Stromal cell of bone marrow (primary cell): ENCODE measurements at places on chromosomes 3 and 15.

DNA sequence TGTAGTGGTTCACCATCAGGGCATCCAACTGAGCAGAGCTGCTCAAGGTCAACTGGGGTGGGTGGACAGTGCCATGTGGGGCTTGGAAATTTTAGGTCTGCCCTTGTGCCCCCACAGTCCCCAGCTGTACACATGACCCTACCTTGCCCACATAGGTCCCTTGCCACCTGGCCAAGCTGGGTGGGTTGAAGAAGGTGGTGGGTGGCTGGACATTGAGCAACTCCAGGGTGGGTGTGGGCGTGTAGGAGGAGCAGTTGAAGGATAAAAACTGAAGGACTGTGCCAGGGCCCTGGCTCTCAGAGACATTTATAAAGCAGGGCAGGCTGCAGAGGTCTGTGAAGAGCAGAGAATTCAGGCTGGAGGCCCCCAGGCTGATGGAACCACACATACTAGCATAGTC, 568 bp downstream of the CDHR4 start:
- no peak for DNase-seq

GRCh38 chr15:33194237-33194636, 277 bp downstream of the FMN1 start:
- no peak for DNase-seq

DNA sequence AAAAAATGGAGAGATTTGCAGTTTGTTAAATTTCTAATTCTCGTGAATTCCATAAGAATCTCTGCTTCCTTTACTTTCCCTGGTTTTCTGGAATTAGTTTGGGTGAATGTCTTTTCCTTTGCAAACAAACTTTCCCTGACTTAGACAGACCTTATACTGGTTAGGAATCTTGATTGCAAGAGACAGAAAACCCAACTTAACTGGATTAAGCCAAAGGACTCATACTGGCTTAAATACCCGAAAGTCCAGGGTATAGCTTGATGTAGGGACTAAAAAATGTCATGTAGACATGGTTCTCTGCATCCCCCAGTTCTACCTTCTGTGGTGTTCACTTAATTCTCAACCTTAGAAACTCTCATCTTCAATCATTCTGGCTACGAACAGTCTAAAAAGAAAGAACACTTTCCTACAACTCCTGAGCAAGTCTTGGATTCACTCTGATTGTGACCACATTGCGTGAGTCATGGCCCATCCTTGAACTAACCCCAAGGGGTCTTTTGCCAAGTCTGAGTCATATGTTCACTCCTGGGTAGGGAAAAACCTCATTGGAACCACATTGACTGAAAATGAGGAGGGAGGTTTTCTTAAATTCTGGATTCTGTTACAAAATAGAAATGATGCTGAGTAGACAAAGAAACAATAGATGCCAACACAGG, 136.0 kb upstream of the DAZL start:
- DNase-seq = peak; percentile 88

GRCh38 chr3:5002174-5002870, 23.1 kb downstream of the BHLHE40 start:
- no peak for DNase-seq

GRCh38 chr3:126100634-126101301, 16.8 kb upstream of the SLC41A3 start:
- DNase-seq = peak; percentile 73

DNA sequence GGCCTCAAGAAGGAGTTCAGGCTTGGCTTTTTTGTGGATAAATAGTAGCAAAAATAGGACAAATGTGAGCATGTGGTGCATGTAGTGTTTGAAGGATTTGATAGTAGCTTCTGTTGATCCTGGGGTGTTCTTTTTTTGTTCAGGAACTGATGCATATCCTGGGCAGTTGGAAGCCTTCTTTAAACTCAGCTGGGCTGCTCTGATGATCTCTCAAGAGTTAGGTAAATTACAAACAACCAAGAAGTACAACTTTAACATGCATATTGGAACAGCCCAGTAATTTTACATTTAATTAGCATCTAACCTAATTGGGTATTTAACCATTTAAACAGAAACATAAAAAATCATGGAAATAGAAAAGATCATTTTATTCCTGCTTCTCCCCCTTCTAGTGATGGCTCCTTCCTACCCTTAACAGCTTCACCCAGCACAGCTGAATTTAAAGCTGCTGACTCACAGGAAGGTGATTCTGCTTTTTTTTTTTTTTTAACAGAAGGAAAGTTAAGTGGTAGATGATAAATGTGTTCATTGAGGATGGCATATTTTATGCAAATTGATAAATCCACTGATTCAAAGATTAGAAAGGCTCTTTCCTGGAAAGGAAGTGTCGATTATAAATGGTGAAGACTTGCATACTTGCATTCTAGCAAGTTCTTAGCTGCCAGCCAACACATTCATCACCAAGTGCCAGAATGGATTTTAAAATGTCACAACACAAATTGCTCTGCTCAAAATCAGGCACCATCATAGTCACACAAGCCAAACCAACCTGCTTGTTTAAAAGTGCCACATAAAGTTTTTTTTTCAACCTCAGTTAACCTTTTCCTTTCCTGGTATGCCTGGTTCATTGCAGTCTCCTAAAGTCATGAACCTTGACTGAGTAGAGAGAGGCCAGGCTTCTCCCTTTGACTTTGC, 20.0 kb downstream of the SLC35G2 start:
- no peak for DNase-seq

GRCh38 chr15:86917361-86917671, 837.6 kb downstream of the AGBL1 start:
- DNase-seq = no peak

- DNase-seq = no peak
These were observed 199.3 kb downstream of the MEIS2 start for GRCh38 chr15:36901012-36901411.

- no peak for DNase-seq
These were observed 8.0 kb downstream of the FBLN2 start for GRCh38 chr3:13556917-13557316.

GRCh38 chr3:77562089-77562488, 522.2 kb downstream of the ROBO2 start:
- no peak for DNase-seq

DNA sequence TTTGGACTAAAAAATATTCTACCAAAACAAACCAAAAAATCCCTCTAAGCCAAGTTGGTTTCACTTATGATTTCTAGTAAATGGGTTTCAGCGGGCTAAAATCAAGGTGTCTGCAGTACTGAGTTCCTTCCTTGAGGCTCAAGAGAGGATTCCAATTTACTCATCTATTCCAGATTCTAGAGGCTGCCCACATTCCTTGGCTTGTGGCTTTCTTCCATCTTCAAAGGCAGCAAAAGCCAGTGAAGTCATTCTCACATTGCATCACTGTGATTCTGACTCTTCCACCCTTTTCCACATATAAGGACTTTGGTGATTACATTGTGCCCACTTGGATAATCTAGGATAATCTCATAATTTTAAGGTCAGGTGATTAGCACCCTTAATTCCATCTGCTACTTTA, 48.1 kb downstream of the DPPA2 start:
- no peak for DNase-seq

GRCh38 chr3:34323517-34323916, 525.1 kb downstream of the PDCD6IP start:
- DNase-seq = no peak

- peak; percentile 55 for DNase-seq
These were observed 16.9 kb upstream of the SEMA4B start for GRCh38 chr15:90184119-90184785.

- no peak for DNase-seq
These were observed 271.0 kb downstream of the GABRG3 start for GRCh38 chr15:27241943-27242342.

GRCh38 chr3:119240101-119240590, 532 bp downstream of the B4GALT4 start:
- no peak for DNase-seq

GRCh38 chr3:42110631-42111030, 19.5 kb downstream of the TRAK1 start:
- no peak for DNase-seq

GRCh38 chr3:128174675-128175590, 21.7 kb downstream of the EEFSEC start:
- DNase-seq = no peak

GRCh38 chr3:124786511-124787241, 56.4 kb downstream of the UMPS start:
- no peak for DNase-seq

DNA sequence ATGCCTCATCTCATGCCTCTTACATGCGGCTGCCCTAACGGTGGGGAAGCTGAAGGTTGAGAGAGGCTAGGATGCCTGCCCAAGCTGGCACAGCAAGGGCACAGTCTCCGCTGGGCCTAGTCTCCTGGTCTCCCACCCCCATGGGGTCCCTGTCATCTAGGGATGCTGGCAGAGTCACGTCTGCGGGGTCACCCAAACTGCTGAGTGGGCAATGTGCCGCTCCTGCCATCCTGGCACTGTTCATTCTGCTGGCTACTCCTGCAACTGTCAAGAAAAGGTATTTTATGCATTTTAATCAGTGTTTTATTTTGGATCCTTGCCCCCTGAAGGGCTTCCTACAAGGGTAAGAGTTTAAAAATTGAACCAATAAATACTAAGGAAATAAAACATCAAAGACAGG, 12.8 kb downstream of the LINGO1 start:
- no peak for DNase-seq

- no peak for DNase-seq
These were observed 229.9 kb downstream of the NR2F2 start for GRCh38 chr15:96560246-96560895.

- DNase-seq = no peak
These were observed 28.9 kb upstream of the ESYT3 start for GRCh38 chr3:138405486-138405885.

GRCh38 chr3:101574388-101575112, 570 bp downstream of the PCNP start:
- DNase-seq = peak; percentile 24

DNA sequence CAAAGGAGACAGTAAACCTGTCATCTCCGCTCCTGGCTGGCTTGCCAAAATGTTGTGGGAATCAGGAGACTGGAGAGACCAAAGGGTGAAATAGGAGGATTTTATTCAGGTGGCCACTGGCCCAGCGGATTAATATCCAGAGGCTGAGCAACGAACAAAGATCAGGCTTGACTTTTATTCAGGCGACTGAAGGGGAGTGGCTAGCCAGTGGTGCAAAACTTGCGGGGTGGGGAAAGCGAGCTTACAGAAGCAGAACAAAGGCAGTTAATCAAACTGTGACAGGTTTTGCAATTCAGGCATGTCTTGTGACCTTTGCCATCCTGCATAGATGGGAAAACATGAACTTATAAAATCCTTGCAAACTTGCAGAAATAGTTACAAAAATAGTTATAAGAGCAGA, 19.8 kb upstream of the ACAD9 start:
- no peak for DNase-seq

- DNase-seq = no peak
These were observed 529.2 kb downstream of the TUSC7 start for GRCh38 chr3:117238806-117239205.

GRCh38 chr15:25706176-25706955, 156.8 kb downstream of the ATP10A start:
- no peak for DNase-seq

GRCh38 chr15:98548139-98548971, 100.0 kb upstream of the IGF1R start:
- DNase-seq = peak; percentile 83

DNA sequence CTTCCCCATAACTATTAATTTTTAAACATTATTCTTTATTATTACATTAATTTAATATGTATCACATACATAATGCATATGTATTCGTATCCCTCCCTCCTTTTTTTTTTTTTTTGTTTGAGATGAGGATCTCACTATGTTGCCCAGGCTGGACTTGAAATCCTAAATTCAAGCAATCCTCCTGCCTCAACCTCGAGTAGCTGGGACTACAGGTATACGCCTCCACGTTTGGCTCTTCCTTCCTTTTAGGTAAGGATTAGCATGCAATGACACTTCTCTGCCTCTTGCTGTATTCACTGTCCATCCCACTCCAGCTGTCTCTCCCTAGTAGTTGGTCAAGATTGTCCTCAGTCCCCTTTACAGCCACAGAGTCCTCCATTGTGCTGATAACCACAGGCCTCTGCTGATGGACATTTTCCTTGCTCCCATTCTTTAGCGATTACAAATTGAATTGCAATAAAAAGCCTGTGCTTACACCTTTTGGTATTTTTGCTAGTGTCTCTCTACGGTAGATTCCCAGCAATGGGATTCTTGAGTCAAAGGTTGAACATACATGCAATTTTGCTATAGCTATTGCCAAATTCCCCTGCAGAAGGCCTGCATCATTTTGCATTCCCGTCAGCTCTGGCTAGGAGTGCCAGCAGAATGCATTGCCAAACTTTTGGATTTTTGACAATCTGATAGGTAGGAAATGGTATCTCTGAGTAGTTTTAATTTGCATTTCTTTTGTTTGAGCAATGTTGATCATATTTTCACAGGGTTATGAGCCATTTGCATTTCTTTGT, 156.6 kb downstream of the SMAD6 start:
- no peak for DNase-seq

- no peak for DNase-seq
These were observed 639.7 kb upstream of the NR2F2 start for GRCh38 chr15:95690631-95691340.

DNA sequence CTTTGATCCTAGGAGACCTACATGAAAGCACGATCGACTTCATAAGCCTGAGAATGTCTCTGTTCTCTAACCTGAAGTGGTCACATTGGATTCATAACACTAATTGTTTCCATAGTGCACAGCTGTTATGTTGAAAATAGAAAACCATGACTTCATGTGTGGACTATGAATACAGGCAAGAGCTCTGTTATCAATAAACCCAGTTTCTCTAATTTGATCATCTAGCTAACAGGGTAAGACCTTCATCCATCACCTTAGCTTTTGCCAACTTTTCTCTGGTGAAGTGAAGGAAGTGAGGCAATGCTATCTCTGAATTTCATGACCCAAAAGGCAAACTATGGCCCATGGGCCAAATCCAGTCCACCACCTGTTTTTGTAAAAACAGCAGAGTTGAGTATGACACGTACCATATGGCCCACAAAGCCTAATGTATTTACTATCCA, 27.2 kb downstream of the ABI3BP start:
- no peak for DNase-seq

DNA sequence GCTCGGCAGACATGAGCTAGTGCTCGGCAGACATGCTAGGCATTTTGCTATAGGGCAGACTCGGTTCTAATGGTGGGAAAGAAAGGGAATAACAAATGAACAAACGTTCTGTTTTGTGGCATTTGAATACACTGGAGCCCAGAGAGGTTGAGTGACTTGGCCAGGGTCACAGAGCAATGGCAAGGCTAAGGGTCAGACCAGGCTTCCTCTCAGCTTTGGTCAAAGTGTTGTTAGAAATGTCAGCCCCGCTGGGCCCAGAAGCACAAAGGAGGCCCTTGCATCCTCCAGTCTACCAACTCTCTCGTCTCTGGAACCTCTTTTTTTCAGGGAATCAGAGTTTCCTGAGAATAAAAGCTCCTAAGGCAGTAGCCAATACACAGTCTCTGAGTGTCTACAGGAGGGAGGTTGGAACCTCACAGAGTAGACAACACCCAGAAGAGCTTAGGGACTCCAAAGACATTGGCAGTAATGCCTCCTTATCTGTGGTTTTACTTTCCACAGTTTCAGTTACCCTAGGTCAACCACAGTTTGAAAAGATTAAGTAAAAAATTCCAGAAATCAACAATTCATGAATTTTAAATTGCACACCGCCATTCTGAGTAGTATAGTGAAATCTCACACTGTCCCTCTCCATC, 47.3 kb downstream of the SSUH2 start:
- no peak for DNase-seq

- peak; percentile 25 for DNase-seq
These were observed 402.4 kb downstream of the RBMS3 start for GRCh38 chr3:29683018-29683993.

- DNase-seq = no peak
These were observed 381.2 kb downstream of the RSL24D1 start for GRCh38 chr15:54815556-54815955.
